ENCODE measurements at places on chromosomes 7 and 10. TPM values are rescaled to one million over a fixed set of nuclear protein-coding genes. Genes with fewer than 3 reads are reported as not detected.
A peak's percentile ranks its signal among the peaks of the same experiment; 100 is the strongest.

SAP25 gene
- 0.56 TPM for polyA plus RNA-seq

SFRP4 gene
- not detected for polyA plus RNA-seq

PGAM2 gene
- polyA plus RNA-seq, result not detected

DNA sequence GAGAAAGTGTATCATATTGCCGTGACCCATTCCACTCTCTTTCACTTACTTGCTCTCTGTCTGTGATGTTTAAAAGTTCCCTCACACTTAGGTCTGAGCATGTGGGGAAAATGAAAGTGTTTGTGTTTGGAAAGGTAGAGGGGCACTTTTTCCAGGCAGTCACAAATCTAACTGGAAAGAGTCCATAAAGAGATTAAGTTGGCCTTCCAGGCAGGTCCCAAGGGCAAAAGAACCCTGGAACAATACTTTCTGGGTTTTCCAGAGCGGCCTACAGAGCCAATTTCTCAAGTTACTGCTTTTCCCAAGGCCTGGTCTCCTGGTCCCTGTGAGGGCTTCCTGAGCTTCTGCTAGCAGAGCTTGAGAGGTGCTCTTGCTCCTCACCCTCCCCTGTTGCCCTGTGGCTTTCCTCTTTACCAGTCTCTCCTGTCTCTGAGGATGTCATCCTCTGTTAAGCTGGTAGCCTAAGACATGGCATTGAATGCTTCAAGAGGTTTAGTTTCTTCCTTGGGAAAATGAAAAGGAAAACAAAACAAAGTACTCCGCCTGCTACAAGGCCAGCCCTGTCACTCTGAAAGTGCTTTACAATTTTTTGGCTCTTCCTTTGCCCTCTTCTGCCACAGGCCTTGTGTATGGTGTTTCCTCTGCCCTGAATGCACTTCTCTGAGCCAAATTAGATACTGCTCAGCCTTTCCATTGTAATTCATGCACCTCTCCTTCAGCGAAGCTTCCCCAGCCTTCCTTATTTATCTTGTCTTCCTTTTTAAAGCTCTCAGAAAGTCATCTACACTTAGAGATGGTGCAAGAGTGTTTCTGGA lies 20.1 kb downstream of the TES start:
- no peak for DNase-seq

- no peak for DNase-seq
Observed at GRCh38 chr10:60531006-60531405, 141.3 kb upstream of the ANK3 start.

- no peak for DNase-seq
Observed at GRCh38 chr10:16902606-16903005, 85.4 kb upstream of the RSU1 start.

DNA sequence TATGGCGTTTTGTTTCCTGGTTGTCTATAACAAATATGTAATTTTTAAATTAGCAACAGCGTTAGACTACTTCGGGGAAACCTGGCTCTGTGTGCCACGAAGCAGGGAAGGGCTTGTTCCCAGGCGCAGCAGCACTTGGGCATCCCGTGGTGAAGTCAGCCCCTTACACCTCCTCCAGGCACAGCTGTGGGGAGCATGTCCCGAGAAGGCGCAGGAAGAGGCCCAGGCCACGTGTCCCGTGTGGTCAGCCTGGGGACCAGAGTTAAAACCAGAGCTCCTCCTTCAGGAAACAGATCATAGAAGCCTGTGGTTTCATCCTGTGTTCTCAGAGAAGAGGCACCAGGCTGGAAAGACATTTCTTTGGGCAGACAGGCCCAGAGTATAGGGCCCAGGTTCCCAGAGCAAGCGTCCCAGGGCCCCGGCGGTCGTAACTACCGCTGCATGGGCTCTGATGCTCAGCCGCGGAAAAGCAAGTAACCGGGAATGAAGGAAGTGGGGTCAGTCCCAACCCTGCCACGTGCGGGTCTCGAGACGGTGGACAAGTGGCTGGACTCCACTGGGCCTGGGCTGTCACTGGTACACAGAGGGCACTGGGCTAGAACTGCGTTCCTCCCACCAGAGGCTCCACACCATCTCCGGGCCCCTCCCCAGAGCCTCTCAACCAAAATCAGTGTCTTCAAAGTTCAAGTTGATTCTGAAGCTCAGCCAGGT lies 7.1 kb downstream of the NUDT1 start:
- no peak for DNase-seq

- no peak for DNase-seq
Observed at GRCh38 chr7:44077681-44078091, 4.6 kb downstream of the POLM start.

DNA sequence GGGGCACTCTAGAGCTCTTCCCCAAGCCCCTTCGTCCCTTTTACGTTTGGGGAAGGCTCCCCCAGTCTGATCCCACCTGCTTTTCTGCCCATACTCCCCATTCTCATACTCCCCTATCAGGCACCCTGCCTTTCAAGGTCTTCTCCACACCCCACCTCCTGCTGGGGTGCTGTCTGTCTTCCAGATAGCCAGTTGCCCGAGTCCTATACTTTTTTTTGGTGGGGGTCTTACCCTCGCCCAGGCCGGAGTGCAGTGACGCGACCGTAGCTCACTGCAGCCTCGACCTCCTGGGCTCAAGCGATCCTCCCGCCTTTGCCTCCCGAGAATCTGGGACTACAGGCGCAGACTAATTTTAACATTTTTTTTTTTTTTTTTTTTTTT lies 775 bp upstream of the ABHD11 start:
- no peak for DNase-seq

DNA sequence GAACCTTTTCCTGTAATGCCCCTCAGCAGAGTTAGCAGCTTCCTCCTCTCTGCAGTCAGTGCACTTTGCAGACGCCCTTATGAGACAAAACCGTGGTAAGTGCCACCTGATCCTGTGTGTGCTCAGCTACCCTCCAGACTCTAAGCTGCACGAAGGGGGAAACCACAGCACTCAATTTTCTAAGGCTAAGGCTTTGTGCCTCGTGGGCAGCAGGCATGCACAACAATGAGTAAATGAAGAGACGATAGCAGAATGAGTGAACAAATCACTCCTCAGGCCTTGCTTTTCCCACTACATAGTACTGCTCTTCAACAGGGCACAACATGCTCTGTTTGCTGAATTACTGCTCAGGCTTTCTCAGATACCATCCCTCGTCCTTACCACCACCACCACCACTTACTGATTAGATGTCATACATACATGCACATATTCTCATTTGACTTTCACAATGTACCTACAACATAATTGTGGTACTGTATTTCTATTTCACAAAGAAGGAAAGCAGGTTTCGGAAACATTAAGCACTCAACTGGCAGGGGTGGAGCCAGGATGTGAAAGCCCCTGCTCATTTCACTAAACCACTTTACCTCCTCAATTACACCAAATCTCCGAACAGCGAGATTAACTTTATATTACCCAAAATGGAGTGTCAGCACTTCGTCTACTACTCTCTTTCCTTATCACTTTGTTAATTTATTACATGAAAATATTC lies 85.4 kb downstream of the ICA1 start:
- DNase-seq, result peak; percentile 83

DNA sequence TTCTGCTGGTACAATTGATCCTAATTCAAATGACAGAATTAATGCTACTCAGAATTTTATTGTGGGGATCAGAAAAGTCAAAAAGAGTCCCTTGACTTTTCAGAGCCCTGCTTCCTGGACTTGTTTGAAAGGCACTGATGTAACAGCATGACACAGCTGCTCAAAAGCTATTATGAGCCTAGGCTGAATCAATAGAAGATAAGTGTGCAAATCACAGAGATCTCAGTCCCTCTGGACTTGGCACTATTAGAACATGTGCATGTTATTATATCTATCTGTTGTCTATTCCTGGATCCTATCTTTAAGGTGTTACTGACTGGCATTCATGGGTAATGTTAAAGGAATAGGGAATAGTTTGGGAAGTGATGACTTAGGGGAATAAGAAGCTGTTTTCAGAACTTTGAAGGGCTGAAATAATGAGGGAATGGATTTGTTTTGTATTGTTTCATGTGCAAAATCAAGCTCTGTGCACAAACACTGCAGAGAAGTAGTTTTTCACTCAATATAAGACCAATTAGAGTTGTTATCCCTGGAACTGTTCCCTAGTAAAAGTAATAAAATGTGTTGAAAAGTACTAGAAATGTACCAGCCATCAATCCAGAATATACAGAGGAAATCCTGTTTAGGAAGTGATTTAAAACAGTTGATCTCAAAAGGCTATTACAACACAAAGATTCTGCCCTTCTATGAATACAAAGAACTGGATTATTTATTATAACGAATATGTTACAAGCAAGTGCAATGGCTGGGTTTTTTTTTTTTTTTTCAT lies 814.9 kb upstream of the C7orf33 start:
- no peak for DNase-seq
